ENCODE measurements at places on chromosomes 1 and 21.

DNA sequence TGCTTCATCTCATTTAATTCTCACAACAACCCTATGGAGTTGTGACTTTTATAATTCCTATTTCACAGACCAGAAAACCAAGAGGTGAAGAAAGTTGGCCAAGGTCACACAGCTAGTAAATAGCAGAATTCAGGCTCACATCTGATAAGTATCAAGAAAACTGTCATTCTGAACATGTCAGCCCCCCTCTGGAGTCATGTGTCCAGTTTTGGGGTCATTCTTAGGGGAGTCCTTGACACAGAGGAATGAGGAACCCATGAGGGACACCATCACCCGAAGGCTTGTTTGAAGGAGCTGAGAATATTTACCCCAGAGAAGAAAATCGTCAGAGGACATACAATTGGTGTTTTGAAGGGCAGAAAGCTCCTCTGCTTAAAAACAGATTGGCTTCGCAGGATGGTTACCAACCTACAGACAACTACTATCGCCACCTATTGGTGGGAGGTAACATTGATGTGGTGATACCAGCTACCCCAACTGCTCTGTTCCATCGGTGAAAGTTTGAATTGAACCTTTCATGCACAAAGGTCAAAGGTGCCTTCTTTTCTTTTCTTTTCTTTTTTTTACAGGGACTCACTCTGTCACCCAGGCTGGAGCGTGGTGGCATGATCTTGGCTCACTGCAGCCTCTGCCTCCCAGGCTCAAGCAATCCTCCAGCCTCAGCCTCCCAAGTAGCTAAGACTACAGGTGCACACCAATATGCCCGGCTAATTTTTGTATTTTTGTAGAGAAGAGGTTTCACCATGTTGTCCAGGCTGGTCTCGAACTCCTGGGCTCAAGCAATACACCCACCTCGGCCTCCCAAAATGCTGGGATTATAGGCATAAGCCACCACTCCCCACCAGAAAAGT is 31.3 kb downstream of the NCMAP start:
- peak; percentile 65 for DNase-seq

DNA sequence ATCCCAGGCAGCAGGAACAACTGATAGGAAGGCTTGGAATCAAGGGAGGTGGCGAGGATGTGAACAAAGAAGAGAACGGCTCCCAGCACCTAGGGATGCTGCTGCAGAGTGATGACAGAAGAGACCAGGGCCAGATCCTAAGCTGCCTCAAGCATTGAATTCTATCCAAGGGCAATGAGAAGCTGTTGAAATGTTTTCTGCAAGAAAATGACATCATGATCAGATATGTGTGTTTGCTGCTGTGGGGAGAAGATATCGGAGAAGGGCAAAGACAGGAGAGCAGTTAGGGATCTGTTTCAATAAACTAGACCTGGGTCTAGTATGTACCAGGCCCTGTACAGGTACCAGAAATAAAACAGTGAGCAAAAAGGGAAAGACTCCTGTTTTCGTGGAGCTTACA is 194.7 kb upstream of the RAB4A start:
- no peak for DNase-seq

GRCh38 chr21:30674312-30674711 is 31.6 kb downstream of the KRTAP20-3 start:
- DNase-seq = no peak

- DNase-seq = no peak
Observed at GRCh38 chr1:195591917-195592672, 1016.1 kb downstream of the KCNT2 start.

DNA sequence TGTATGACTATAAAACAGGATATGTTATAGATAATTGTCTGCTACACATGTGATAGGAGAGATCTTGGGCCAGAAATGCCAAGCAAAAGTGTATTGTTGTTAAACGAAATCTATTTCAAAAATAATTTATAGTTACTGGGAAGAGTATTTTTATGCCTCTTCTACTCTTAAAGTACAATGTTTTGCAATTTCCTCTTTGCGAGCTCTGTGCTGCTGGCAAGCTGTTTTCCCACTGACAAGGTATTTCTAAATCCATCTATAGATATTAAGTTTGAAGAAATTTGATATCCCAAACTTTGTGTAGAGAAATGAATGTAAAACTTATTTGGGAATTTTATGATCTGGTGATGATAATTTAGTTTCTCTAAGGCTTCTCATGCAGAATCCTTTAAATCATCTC is 63.3 kb upstream of the PTGFR start:
- DNase-seq = no peak

- no peak for DNase-seq
Observed at GRCh38 chr1:54483875-54484437, 64.1 kb upstream of the ACOT11 start.

DNA sequence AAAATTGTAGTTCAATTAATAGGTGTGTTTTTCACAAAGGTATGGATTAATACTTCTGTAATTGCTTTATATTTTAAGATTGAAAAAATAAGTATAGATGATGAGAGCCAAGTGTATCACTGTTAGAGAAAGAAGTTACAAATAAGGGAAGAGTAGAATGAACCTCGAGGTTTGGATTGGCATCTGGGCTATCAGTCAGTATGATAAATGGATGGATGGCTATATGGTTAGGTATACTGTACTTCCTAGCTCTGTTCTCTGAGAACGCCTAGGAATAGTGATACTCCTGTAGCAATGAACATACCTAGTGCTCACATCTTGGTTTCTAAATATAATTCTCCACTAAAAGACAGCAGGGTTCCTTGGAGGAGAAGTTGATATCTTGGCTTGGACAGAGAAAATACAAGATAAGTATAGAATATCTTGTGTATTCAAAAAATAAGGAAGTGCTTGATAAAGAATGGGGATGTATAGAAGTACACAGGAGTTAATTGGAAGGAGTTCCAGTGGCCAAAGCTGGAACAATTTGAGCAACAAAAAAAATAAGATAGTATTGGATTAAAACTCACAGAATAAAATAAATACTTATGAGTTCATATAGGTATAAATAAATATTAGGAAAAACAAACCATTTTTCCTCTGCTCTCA is 12.4 kb downstream of the IPO9 start:
- DNase-seq = no peak

All from endodermal cell (in vitro differentiated cells).